Lung microvascular endothelial cell (primary cell): ENCODE measurements at places on chromosomes 16 and 17. TPM values are rescaled to one million over a fixed set of nuclear protein-coding genes. Genes with fewer than 3 reads are reported as not detected.

Gene SULT1A4
- 1.8 and 8.3 TPM in 2 replicates for total RNA-seq

Gene MYO19
- total RNA-seq, result 28.5 and 33.3 TPM in 2 replicates

Gene NSF
- total RNA-seq, result 32.5 and 33.8 TPM in 2 replicates

Gene PIRT
- not detected in 2 replicates for total RNA-seq

Gene CCL16
- total RNA-seq, result under 0.01 TPM in 1 of 2 replicates, not detected in the other

Gene PRSS33
- not detected in 2 replicates for total RNA-seq

Gene CLEC18A
- total RNA-seq, result not detected in 2 replicates

Gene TTYH2
- 0.40 and 0.44 TPM in 2 replicates for total RNA-seq

Gene SBK1
- total RNA-seq, result under 0.01 TPM in 1 of 2 replicates, not detected in the other

Gene LONP2
- total RNA-seq, result 20.3 and 26.4 TPM in 2 replicates

Gene GRAP
- 201 and 267 TPM in 2 replicates for total RNA-seq

Gene TBC1D3B
- 0.44 and 0.99 TPM in 2 replicates for total RNA-seq

Gene TMEM238L
- not detected in 2 replicates for total RNA-seq

Gene ASB16
- not detected in 2 replicates for total RNA-seq

Gene KRTAP17-1
- total RNA-seq, result not detected in 2 replicates

Gene PHKG2
- total RNA-seq, result 8.9 and 10.7 TPM in 2 replicates

Gene CD79B
- total RNA-seq, result 1.5 TPM in 1 of 2 replicates, not detected in the other

Gene SLFN12L
- total RNA-seq, result 0.20 TPM in 1 of 2 replicates, not detected in the other

Gene MYH1
- total RNA-seq, result not detected in 2 replicates

Gene BRIP1
- total RNA-seq, result 1.8 and 4.4 TPM in 2 replicates

Gene COPZ2
- 4.6 and 7.0 TPM in 2 replicates for total RNA-seq

Gene SDR42E1
- 3.7 and 4.2 TPM in 2 replicates for total RNA-seq

Gene NPIPA8
- not detected in 2 replicates for total RNA-seq

Gene KCNG4
- not detected in 2 replicates for total RNA-seq

Gene RSPRY1
- 31.6 and 33.7 TPM in 2 replicates for total RNA-seq

Gene ZG16B
- total RNA-seq, result 0.65 TPM in 1 of 2 replicates, not detected in the other

Gene MRPS34
- 50.4 and 57.1 TPM in 2 replicates for total RNA-seq

Gene ZSCAN10
- under 0.01 TPM in 1 of 2 replicates, not detected in the other for total RNA-seq
